Activated CD4-positive, alpha-beta T cell treated with anti-CD3 and anti-CD28 coated beads for 24 hours (primary cell): ENCODE measurements at places on chromosomes 7 and 10.

DNA sequence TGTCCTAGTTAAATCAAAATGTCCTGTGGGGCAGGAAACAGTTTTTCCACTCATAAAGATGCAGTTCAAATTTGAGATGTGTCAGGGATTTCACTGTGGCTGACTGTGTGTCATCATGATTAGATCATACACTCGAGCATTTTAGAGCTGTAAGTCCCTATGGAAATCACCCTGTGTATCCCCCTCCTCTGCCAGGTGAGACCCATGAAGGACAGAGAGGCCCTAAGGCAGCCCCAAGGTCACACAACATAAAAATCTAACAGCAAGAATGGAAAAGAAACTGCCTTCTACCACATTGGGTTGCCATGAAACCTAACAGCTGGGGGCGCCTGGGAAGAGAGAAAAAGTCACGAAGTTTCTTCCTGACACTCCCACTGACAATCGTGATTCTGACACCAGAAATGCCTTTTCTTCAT lies 135.8 kb downstream of the KCNMA1 start:
- no peak for DNase-seq

DNA sequence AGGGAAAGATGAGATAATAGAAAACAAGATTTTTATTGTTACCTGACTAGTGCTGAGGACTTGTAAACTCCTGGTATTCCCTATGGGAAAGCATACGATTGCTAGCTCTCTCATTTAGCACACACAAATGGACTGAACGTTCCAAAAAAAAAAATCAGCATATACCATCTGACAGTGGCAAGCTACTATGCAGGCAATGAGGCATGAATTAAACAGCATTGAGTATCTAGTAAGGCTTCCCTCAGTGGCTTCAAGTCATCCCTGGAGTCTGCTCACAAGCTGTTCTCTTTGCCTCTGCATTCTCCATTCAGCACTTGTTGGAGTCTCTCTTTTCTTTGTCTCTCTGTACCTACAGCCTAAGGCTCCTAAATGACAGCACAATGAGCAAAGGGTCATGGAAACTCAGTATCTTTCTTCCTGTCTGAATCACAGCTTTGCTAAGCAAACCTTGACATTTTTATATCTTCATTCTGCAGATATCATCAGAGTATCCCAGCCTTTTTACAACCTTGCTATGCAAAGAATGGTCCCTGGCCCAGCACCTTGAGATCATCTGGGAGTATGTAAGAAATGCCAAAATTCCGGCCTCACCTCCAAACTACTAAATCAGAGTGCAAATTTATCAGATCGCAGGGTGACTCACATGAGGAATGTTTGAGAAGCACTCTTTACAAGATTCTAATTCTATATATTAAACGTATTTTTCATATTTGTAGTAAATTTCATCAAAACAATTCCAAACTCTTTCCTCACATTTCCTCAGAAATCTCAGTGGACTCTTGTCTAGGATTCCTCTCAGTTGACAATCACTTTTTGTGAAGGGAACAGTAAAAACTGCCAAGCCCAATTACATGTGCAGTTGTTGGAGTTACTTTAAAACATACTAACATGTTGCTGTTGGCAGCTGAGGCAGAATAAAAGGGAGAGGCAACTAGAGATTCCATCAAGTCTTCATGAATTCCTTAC lies 10.8 kb upstream of the LIPA start:
- DNase-seq: no peak

- peak; percentile 21 for DNase-seq
Observed at GRCh38 chr10:103278862-103279298, 1.9 kb downstream of the INA start.

DNA sequence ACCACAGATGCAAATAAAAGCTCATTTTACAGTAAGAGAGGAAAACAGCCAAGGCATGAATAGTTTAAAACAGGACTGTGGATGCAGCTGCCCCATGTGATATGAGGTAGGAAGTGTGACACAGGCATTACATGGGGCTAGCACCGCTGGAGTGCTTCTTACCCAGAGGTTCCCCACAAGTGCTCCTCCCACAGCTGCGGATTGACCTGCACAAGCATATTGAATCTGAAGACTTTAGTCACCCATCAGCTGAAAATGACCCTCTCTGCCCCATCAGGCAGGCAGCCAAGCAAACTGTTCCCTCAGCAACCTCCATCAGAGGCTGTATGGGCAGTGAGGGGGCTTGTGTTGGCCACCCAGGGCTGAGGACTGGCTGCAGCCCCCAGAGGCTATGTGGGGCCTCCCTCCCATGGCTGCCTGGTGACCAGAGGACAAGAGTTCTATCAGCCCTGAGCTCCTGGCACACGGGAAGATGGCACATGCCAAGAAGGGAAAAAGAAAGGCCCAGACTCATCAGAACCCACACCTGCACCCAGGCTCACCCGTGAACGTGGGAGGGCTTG lies 98.7 kb downstream of the TCERG1L start:
- DNase-seq: no peak
